ENCODE measurements at places on chromosomes 16 and 17.

- no peak for DNase-seq
These were observed 3.0 kb downstream of the USP7 start for GRCh38 chr16:8960788-8961109.

DNA sequence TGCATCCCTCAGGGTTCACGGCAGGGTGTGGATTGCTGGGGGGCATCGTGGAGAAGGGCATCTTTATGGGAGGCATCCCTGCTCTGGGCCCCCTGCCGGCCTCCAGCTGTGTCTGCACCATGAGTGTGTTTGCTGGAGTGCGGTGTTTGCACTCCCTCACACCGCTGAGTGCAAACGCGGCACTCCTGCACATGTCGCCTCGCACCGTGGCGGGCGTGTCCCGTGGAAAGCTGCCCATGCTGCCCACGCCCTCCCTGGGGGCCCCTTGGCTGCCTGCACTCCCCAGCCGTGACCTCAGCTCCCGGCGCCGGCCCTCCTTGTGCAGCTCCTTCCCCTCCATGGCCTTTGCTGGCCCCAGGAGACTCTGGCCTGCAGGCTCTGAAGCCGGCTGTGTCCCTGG lies 74.6 kb upstream of the ZNF750 start:
- DNase-seq = no peak

- peak; percentile 82 for DNase-seq
These were observed 722 bp upstream of the TIMP2 start for GRCh38 chr17:78925662-78926555.

GRCh38 chr16:13063457-13063856 lies 162.1 kb downstream of the SHISA9 start:
- no peak for DNase-seq

- no peak for DNase-seq
These were observed 1.0 kb downstream of the CSNK2A2 start for GRCh38 chr16:58196898-58197313.
